IPS-NIHi11 (cell line): ENCODE measurements at places on chromosomes 6 and 20.

GRCh38 chr6:156410649-156411048 is 366.5 kb upstream of the ARID1B start:
- DNase-seq, result no peak

GRCh38 chr6:132788658-132789395 is 9.6 kb downstream of the SLC18B1 start:
- DNase-seq, result no peak

DNA sequence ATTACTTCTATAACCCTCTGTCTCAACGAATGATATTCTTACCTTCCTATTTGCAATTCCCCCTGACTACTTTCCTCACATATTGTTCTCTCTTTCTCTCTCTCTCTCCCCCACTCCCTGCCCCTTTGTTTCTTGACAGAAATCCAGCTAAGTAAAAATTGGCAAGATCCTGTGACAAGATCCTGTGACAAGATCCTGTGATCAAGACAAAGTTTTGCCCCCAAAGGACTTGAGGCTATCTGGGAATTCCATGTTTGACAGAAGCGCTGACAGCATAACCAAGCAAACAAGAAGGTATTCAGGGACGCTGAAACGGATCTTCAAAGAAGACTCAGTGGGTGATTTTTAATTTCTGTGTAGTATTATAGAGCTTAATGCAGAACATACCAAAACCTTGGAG is 5.5 kb upstream of the HBS1L start:
- DNase-seq, result no peak

DNA sequence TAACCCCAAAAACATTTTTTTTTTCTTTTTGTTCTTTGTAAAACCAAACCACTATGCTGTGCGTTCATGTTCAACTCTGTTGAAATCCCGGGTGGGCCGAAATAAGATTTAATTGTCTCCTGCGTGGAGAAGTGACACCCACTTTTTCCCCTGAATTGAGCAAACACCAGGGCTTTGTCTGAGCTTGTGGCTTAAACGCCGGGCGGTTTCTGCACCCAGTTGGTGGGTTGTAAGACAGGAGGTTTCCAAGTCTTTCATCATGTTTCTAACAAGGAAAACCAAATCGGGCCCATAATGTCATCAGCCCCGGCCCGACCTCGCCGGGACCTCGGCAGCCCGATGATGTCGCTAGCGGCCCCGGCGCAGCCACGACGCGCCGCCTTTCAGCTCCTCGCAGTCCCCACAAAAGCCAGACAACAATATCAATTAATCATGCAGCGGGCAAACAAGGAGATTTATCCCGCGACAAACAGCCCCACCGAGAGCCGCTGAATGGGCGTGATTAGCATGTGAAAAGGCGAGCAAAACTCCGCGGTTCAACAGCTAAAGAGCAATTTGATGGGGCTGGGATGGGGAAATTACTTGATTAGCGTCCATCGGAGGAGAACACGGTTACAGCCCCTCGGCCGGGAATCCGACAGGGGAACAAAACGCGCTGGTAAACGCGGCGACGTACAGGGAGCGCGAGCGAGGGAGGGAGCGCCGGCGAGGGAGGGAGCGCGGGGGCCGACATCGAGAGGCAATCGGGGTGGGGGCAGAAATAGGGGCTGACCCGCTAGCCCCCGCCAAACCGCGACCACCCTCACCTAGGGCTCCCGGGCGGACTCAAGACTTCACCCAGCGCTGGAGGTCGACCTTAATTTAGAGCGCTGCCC is 5.3 kb downstream of the LINC00237 start:
- DNase-seq, result peak; percentile 72

- DNase-seq, result no peak
Measured at GRCh38 chr6:36326356-36326995, 10.2 kb downstream of the BNIP5 start.

DNA sequence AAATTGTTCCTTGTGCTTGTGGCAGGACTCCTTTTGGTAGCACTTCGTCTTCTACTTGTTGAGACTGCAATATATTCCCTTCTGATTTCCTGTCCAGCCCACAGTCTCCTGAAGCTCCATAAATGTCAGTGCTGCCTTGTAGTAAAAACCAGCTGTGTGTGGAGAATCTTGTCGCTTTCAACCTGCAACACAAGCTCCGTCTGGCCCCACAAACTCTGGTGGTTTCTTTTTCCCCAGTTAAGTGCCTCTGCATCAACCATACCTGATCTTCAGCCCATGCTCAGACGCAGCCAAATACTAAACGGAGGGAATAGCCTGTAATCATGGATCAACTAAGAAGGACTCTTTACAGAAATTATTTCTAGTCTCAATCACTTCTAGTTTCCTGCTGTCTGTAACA is 1133.3 kb upstream of the ADGRB3 start:
- no peak for DNase-seq

DNA sequence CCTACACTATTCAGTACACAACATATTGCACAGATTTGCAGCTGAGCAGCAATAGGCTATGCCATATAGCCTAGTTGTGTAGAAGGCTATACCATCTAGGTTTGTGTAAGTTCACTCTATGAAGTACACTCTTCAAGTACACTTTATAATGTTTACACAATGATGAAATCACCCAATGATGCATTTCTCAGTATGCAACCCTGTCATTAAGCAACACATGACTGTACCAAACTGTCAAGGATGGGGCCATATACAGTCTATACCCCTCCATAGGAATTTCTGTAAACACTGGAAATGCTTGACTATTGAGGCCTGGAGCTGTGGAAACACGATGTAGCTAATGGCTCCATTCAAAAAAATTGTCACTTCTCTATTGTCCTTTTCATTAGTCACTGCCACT is 535.4 kb downstream of the EPM2A start:
- no peak for DNase-seq

- no peak for DNase-seq
Measured at GRCh38 chr20:37520419-37520955, 563 bp upstream of the NNAT start.

- DNase-seq, result no peak
Measured at GRCh38 chr6:45690846-45691245, 313.1 kb upstream of the SUPT3H start.

GRCh38 chr20:50487397-50487796 is 22.8 kb upstream of the PTPN1 start:
- no peak for DNase-seq

- peak; percentile 47 for DNase-seq
Measured at GRCh38 chr6:134065706-134066105, 13.3 kb upstream of the SLC2A12 start.

DNA sequence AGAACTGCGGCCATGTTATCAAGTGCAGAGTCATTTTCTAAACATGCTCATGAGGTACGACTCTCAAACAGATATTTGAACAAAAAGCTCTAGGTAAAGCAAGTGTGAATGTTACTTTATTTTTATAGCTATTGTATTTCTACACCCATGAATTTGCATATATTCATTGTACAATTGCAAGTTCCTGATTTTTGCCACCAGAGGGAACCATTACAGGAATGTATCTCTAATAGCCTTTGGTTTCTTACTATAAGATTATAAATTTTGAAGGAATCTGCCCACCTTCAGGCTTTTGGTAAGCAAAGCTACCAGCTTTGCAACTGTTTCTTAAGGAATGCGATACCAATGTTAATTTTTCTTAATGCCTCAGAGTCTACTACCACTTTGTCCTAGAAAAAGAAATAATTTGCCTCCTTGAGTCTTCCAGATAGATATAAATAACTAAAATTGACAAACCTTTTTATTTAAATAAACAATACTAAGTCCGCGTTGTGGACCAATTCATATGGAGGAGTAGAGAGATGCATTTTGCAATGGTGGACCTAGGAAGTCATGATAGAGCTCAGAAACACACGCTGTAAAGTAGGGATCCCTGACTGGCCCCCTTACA is 125.4 kb upstream of the SAMD5 start:
- DNase-seq, result peak; percentile 26

- no peak for DNase-seq
Measured at GRCh38 chr6:110744991-110745390, 70.3 kb downstream of the CDK19 start.

DNA sequence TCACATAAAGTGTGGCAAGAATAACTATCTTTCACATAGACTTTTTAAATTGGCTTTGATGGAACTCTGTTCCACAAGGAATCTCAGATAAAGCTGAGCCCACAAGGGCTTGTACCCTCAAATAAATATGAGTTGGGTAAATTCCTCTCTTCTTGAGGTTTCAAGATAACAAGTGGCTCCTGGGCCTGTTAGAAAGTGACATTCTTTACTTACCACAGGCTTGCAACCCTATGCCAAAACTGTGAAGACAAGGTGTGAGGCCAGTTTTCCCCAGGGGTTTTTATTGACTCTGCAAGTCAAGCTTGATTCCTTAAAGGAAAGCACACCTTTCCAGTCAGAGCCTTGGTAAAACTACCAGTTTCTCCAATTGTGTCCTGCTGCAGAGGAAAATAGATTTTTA is 664.8 kb upstream of the GJE1 start:
- no peak for DNase-seq

DNA sequence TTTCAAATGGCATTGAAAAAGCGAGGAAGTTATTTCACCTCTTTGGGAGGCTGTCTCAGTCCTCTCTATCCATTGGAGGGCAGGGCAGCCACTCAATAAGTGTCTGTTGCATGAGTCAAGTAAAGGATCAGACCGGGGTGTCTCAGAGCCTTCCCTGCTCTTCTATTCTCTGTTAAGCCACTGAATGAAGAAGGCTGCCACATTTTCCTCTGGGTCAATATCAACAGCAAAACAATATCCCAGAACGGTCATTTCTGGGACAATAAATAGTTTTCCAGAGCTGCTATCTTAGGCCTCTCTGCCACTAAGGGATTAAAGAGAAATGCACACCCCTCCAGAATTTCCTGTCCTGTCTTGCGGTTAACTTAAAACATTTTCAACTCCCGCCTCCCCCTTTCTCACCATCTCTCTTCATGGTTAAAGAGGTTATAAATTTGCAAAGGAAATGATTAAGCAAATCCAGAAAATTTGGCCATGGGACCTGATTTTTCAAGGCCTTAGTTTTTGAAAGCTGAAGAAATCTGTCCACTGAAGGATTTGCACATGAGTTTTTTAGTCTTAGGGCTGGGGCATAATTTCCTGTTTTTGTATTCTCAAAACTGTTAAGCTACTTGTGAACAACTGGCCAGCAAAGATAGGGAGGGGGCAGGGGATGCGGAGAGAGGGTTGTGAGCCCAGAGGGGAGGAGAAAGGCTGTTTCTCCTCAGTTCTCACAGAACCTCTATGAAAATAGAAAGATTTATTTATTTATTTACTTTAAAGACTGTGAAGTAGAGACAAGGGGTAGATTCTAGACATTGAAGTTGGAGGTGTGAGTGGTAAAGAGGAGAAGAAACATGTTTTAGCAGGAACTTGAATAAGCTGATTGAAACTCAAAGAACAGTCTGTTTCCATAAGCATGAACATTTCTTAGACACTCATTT is 135.7 kb downstream of the BCAS1 start:
- DNase-seq, result peak; percentile 46

GRCh38 chr6:44035621-44036020 is 91.6 kb downstream of the MRPL14 start:
- DNase-seq, result no peak
